ENCODE measurements at places on chromosomes 7 and 10.

DNA sequence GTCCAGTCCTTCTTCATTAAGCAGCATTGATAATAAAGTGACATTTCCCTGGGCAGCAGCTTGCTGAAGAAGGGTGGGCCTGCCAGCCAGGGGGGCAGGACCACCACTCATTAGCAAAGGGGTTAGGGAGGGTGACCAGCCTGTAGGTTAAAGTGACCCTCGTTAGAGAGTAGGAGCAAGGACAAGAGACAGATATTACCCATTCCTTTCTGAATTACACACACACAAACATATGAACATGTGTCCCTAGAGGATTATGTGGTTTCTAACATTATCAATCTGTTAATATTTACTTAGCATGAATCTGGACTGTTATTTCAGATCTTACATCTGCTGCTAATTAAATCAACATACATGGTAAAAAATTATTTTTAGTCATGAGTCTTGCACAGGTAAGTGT is 88.9 kb downstream of the CTTNBP2 start:
- H3K4me3 ChIP-seq = no peak overlapping the region
- no peaks in the 10 kb centered on the region for H3K4me1 ChIP-seq
- no peaks in the 10 kb centered on the region for H3K27me3 ChIP-seq
- no peak overlapping the region for H3K27ac ChIP-seq
- no peak for DNase-seq

- no peak for DNase-seq
- H3K27me3 ChIP-seq = no peaks in the 10 kb centered on the region
- no peak overlapping the region for H3K4me3 ChIP-seq
- no peaks in the 10 kb centered on the region for H3K4me1 ChIP-seq
These were observed 91.0 kb downstream of the AKR1D1 start for GRCh38 chr7:138167222-138167621.

DNA sequence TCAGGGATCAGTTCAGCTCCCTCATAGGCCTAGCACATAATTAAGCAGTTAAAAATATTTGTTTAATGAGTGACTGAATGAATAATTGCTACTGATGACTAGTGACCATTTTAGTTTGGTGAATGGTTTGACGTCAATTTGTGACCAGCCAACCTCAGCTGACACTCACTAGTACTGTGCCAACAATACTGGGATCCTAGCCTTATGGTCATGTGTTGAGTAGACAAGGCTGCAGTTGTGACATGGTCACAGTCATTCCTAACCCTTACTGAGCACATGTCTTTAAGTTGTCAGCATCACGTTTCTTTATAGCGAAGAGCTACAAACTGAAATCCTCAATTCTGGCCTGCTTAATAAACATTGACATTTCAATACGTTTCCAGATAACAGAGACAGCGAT is 86.9 kb upstream of the SLC26A5 start:
- no peaks in the 10 kb centered on the region for H3K36me3 ChIP-seq
- H3K4me1 ChIP-seq = no peaks in the 10 kb centered on the region
- no peaks in the 10 kb centered on the region for H3K27me3 ChIP-seq
- DNase-seq = no peak
- no peak overlapping the region for H3K27ac ChIP-seq

DNA sequence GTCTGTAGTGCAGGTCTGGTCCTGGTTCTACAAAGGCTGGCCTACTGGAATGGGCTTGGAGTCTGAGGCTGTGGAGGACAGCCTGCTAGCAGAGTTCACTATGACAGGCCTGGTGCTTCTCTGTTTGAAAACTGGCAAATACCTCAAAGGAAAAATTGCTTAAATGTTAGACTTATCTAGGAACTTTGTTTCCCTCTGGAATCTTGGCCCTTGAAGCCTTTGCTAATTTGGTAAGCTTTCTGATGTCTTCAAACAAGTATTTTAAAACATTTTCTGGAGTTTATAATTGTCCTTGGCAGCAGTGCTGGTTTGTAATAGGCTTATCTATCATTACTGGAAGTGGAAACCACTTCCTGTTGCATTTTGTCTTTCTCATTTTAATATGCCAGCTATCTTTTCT is 139.7 kb downstream of the TMEM26 start:
- no peaks in the 10 kb centered on the region for H3K4me1 ChIP-seq
- no peak for DNase-seq
- no peak overlapping the region for H3K4me3 ChIP-seq
- no peak overlapping the region for H3K27ac ChIP-seq
- H3K27me3 ChIP-seq = no peaks in the 10 kb centered on the region

GRCh38 chr7:43557831-43558495 is 24.9 kb upstream of the STK17A start:
- H3K27me3 ChIP-seq = no peaks in the 10 kb centered on the region
- no peak overlapping the region for H3K4me3 ChIP-seq
- DNase-seq = no peak
- H3K4me1 ChIP-seq = no peaks in the 10 kb centered on the region

GRCh38 chr7:30175180-30175579 is 40.4 kb downstream of the MTURN start:
- H3K36me3 ChIP-seq = no peaks in the 10 kb centered on the region
- DNase-seq = no peak
- H3K4me1 ChIP-seq = peaks cover 6% of the 10 kb centered on the region
- H3K27me3 ChIP-seq = no peaks in the 10 kb centered on the region
- no peak overlapping the region for H3K27ac ChIP-seq
- H3K4me3 ChIP-seq = no peak overlapping the region

- peak overlapping the region; percentile 52 for H3K4me3 ChIP-seq
- peak overlapping the region; percentile 5 for H3K27ac ChIP-seq
- H3K4me1 ChIP-seq = no peaks in the 10 kb centered on the region
- H3K27me3 ChIP-seq = no peaks in the 10 kb centered on the region
- no peaks in the 10 kb centered on the region for H3K36me3 ChIP-seq
These were observed 714 bp upstream of the KCND2 start for GRCh38 chr7:120272261-120272660.

DNA sequence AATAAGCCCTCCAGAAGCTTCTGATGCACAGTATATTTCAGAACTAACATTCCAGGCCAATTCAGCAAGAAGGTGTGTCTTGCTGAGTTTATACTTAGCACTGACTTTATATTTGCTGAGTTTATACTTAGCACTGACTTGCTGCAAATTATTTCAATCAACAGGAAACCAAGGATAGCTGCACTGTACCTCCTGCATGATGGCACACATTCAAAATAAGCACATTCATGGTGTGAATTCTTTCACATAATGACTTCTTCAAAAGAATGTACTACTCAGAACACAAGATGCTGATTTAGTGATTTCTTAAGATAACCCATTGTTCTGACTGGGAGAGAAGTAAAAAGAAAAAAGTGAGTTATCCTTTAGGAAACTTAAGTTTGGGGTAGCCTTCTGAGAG is 52.0 kb downstream of the JAZF1 start:
- H3K27ac ChIP-seq = no peak overlapping the region
- H3K36me3 ChIP-seq = no peaks in the 10 kb centered on the region
- DNase-seq = no peak
- peaks cover 9% of the 10 kb centered on the region for H3K4me1 ChIP-seq
- no peaks in the 10 kb centered on the region for H3K27me3 ChIP-seq
- H3K4me3 ChIP-seq = no peak overlapping the region

DNA sequence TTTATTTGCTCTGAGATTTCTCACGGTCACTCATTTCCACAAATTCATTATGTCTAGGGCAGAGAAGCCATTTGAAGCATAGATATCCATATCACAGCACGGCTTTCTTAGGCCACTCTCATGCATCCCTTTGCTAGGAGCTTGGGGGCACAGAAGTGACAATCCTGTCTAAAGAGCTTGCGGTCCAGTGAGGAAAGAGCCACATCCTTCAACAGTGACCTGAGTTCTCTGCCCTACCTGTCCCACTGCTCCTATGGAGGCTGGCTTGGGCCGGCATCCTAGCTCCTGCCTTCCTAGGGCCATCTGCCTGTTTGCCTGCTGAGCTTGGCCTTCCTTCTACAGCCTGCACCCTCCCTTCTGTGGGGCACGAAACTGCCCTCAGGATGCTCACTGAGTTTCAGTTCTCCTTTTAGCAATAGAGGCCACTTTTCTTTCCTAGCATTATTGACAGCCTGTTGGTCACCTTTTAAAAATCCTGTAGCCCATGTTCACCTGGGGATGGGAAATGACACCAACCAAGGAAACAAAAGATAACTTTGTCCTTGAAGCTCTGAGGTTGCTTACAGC is 212.1 kb upstream of the GRB10 start:
- DNase-seq = no peak
- H3K4me1 ChIP-seq = no peaks in the 10 kb centered on the region
- H3K27ac ChIP-seq = no peak overlapping the region
- no peak overlapping the region for H3K4me3 ChIP-seq
- H3K36me3 ChIP-seq = no peaks in the 10 kb centered on the region
- no peaks in the 10 kb centered on the region for H3K27me3 ChIP-seq
